CD4-positive, CD25-positive, alpha-beta regulatory T cell (primary cell): ENCODE measurements at places on chromosomes 4 and X. TPM values are rescaled to one million over a fixed set of nuclear protein-coding genes. Genes with fewer than 3 reads are reported as not detected.

- DNase-seq = no peak
- no peaks in the 10 kb centered on the region for H3K27me3 ChIP-seq
- H3K4me3 ChIP-seq = no peak overlapping the region
- H3K4me1 ChIP-seq = no peaks in the 10 kb centered on the region
- no peak overlapping the region for H3K27ac ChIP-seq
Measured at GRCh38 chr4:422587-422986, 76.4 kb downstream of the ZNF721 start.

- H3K4me3 ChIP-seq = no peak overlapping the region
- no peak for DNase-seq
- no peaks in the 10 kb centered on the region for H3K4me1 ChIP-seq
- no peaks in the 10 kb centered on the region for H3K36me3 ChIP-seq
- no peaks in the 10 kb centered on the region for H3K27me3 ChIP-seq
- no peak overlapping the region for H3K27ac ChIP-seq
Measured at GRCh38 chr4:173912384-173912783, 371.1 kb downstream of the FBXO8 start.

- no peaks in the 10 kb centered on the region for H3K27me3 ChIP-seq
- no peak for DNase-seq
- H3K4me3 ChIP-seq = no peak overlapping the region
- H3K36me3 ChIP-seq = no peaks in the 10 kb centered on the region
- no peaks in the 10 kb centered on the region for H3K4me1 ChIP-seq
- no peak overlapping the region for H3K27ac ChIP-seq
Measured at GRCh38 chr4:84432713-84433112, 66.4 kb downstream of the NKX6-1 start.

Gene FATE1
- not detected for total RNA-seq

- no peaks in the 10 kb centered on the region for H3K27me3 ChIP-seq
- no peaks in the 10 kb centered on the region for H3K36me3 ChIP-seq
- no peak for DNase-seq
- no peaks in the 10 kb centered on the region for H3K4me1 ChIP-seq
Measured at GRCh38 chrX:111886678-111887077, 10.7 kb downstream of the TRPC5OS start.
